ENCODE measurements at places on chromosomes 2 and 18. TPM values are rescaled to one million over a fixed set of nuclear protein-coding genes. Genes with fewer than 3 reads are reported as not detected.

The AFG3L2 gene
- total RNA-seq, result 53.1 TPM

The HOXD13 gene
- total RNA-seq, result not detected

The ANKRD36 gene
- total RNA-seq, result 56.5 TPM

The PSTPIP2 gene
- 0.59 TPM for total RNA-seq

The SDC1 gene
- total RNA-seq, result 3.0 TPM

The CHRNG gene
- total RNA-seq, result not detected

DNA sequence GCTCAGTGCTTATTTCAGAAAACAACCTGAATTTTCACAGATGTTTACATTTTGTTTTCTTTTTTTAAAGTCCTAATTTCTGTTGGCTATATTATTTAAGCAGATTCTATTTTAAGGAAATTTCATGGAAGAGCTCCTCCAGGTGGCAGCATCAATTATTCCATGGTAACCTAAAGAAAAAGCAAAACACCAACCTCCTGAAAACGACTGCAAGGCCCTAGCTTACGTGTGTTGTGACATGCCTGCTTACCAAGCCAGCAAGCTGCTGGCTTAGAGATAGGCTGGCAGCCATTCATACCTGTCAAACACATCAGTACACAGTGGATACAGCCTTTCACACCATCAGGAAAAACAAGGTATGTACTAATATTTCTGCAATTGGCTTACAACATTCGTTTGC is 64.9 kb downstream of the LPIN2 start:
- DNase-seq, result no peak

DNA sequence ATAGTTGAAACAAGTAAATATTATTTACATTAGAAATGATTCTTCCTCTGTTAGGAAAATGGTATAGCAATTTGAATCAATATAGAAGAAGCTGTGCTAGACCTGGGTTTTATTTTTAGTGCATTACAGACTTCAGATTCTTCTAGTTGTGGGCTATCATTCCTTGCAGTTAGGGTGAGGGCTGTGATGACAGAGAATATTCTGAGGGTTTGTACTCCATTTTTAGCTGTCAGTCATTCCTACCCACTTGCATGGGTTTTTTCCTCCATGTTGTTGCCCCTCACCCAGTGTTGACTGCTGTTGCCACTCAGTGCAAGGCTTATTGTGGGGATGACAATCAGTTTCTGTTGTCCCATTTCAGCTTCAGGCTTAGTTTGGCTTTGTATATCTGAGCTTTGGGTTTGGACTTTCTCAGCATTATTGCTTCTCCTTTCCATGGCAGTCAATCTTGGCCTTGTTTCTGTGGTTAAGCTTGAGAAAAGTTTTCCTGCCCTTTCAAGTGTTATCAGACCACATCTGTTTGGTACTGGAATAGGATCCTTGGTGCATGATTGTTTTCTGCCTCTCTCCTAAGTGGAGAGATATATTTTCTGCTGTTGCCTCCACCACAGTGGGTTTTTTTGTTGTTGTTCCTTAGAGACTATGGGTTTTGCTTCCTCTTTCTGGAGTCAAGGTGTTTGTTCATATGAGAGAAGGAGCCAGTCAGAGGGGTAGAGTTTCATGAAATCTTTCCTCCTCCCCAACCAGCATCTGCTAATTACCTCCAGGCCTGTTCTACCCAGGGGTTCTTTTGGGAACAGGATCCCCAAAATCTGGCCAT is 312.7 kb upstream of the CWC22 start:
- no peak for DNase-seq

- DNase-seq, result no peak
Measured at GRCh38 chr2:25204190-25204838, 35.9 kb upstream of the POMC start.

DNA sequence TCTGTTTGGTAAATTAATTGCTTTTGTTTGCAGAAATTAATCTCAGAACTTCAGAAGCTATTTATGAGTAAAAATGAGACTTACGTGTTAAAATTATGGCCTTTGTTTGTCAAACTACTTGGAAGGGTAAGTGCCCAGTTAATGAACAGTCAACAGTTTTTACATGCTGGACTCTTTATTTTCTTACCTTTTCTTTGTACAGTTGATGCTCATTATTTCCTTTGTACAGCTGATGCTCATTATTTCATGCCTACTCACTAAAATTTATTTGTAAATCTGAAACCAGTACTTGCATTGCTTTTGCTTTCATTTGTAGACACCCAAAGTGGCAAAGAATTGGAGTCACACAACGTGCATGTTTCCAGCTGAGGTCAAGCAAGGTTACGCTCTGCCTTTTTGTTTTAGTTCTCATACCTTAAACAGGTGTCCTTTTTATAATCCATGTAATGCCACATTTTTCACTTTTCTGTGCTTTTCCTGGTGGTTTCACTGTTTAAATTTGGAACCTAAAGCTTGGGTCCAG is 13.3 kb downstream of the RIF1 start:
- no peak for DNase-seq

DNA sequence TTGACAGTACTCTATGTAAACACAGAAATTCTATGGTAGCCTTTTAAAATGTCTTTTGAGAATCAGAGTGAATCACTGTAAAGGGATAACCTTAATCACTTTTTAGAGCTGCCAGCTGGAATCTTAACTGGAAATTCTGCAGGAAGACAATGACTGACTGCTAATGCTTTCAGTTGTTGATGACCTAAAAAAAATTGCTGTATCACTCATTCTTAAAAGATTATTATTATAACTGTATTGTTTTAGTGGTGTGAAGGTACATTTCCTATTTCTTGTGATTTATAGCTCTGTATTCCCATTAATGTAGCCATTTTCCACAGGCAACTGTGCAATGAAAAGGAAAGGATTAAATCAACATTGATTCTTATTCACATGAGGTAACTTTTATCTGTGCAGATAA is 260.5 kb downstream of the CALCRL start:
- no peak for DNase-seq

GRCh38 chr2:83388804-83389203 is 1070.3 kb downstream of the SUCLG1 start:
- DNase-seq, result no peak

DNA sequence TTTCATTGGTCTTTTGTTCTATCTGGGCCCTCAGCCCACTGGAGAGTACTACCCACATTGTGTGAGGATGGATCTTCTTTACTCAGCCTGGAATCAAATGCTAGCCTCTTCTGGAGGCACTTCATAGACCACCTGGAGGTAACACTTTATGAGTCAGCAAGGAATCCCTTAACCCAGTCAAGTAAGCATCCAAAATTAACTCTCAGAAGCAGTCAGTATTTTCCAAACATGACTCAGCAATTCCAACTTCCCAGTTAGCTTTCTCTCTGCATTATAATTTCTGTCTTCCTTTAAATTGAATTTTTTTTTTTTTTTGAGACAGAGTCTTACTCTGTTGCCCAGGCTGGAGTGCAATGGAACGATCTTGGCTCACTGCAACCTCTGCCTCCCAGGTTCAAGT is 142.7 kb downstream of the ACKR3 start:
- no peak for DNase-seq

GRCh38 chr2:166700079-166700478 is 188.2 kb upstream of the XIRP2 start:
- DNase-seq, result no peak

DNA sequence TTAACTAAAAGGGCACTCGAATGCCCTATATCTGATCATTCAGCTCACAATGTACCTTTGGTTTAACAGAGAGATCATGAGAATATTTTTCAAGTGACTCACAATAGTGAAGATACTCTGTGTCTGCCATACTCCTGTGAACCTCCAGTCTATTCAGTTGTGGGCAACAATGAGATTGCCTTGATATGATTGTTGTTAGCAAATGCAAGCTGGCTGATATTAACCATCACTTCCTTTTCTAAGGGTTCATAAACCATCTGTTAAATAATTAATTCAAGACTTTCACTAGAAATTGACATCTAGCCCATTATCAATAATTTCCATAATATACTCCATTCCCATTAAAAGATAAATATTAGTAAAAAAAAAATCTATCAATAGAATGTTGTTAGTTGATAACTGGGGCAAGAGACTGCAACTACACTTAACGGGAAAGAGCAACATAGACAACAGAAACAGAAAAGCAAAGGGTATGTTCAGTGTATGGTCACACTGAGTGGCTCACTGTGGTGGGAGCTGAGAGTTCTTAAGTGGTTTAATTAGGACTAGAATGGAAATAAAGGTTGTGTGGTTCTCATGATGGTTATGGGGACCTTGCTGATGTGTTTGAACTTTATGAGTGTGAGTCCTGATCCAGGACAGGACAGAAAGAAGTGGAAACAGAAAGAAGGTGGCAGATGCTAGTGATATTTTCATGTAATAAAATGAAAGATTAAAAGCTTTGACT is 11.9 kb downstream of the IL18RAP start:
- DNase-seq, result no peak

DNA sequence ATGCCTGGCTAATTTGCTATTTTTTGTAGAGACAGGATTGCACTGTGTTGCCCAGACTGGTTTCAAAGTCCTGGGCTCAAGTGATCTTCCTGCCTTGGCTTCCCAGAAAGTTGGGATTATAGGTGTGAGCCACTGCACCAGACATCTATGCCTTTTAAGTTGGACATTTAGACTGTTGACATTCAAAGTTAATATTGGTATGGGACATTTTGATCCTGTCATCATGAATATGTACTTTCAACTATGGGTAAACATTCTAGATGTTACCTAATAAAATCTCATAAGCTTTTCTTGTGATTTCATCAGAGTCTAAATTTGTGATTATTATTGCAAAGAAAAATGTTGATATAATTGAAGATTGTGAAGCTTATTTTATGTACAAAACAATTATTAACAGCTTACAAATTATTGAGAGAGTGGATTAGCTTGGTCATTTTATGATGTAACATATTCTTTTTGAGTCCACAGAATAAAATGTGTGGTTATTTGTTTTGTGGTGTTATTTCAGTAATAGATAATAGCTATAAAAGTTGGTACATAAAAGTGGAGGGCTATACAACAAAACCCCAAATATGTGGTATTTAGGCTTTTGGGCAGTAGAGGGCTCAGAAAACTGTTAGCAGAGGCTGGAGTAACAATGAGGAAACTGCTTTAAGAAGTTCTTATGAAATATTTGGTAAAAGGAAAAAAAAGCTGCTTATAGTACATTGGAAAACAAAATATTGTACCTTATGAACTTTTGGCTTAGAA is 41.4 kb downstream of the STARD6 start:
- DNase-seq, result no peak

- DNase-seq, result no peak
Measured at GRCh38 chr2:235055891-235056516, 104.2 kb downstream of the SH3BP4 start.

DNA sequence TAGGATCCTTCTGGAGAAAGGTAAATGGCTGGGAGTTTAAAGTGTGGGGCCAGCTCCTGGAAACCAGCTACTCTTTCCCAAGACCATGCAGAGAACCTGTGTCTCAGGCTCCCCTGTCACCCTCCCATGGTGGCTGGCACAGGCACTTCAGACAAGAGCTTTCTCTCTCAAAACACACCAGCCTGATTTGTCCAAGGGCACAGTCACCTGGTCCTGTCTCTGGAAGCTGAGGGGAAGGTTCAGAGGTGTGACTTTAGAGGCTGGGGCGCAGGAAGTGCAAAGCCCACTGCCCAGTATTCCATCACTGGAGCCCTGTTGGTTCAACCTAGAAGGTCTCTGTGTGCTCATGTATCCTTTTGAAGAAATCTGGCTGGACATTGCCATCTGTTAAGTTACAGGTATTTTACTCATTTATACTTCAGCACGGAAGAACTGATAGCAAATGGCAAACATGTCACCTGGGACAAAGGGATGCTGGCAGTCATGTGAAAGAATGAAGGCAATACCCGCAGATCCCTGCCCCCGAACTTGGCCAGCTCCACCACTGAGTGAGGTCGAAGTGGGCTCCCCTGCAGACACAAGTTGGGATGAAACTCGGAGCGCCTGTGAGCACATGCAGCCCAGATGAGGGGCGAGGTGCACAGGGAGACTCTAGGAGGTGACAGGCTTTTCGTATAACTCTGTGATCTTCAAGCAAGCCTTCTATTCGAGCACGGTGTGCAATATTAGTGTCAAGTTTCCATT is 96.9 kb upstream of the MGAT4A start:
- no peak for DNase-seq
